Breast epithelium (tissue), 4 donors: ENCODE measurements at places on chromosomes 1 and 21. TPM values are rescaled to one million over a fixed set of nuclear protein-coding genes. Genes with fewer than 3 reads are reported as not detected.

TTC34 gene
- 0.16 TPM for total RNA-seq

- no peak overlapping the region for H3K4me3 ChIP-seq
- no peak overlapping the region for H3K27ac ChIP-seq
- no peaks in the 10 kb centered on the region for H3K27me3 ChIP-seq
These were observed 12.6 kb upstream of the SERINC2 start for GRCh38 chr1:31400393-31400792.

DNA sequence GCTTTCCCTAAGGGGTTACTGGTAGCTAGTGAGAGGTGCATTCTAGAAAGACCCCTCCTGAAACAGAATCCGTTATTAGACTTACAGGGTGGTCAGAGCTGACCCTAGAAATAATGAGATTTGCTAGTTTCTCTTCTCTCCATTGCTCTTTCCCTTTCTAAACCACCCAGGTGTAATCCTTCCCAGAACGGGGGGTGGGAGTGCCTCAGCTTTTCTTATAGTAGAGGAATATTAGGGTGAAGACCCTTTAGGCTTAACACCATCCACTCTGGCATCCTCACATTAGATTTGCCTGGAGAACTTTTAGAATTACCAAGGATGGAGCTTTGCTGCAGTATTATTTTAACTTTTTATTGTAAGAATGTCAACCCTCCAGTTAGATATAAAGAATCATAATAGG lies 49.4 kb downstream of the CAPN9 start:
- no peaks in the 10 kb centered on the region for H3K27me3 ChIP-seq
- H3K36me3 ChIP-seq: no peaks in the 10 kb centered on the region
- H3K4me3 ChIP-seq: no peak overlapping the region
- DNase-seq: no peak
- H3K27ac ChIP-seq: no peak overlapping the region

GRCh38 chr1:6872573-6873261 lies 87.5 kb downstream of the CAMTA1 start:
- no peaks in the 10 kb centered on the region for H3K36me3 ChIP-seq
- no peak overlapping the region for H3K27ac ChIP-seq

MX1 gene
- 13.4 TPM for total RNA-seq

NOTCH2NLA gene
- 89.3 TPM for total RNA-seq

LDLRAD2 gene
- not detected for total RNA-seq

GRCh38 chr1:86380257-86380861 lies 15.8 kb downstream of the ODF2L start:
- H3K27ac ChIP-seq: no peak overlapping the region
- no peaks in the 10 kb centered on the region for H3K4me1 ChIP-seq
- H3K4me3 ChIP-seq: no peak overlapping the region
- no peak for DNase-seq

- no peak overlapping the region for H3K27ac ChIP-seq
- DNase-seq: no peak
- H3K4me3 ChIP-seq: no peak overlapping the region
- H3K4me1 ChIP-seq: peaks cover under 1% of the 10 kb centered on the region
These were observed 3.1 kb downstream of the BCAR3 start for GRCh38 chr1:93678491-93678890.

CIART gene
- total RNA-seq: 4.3 TPM

- no peaks in the 10 kb centered on the region for H3K36me3 ChIP-seq
- no peaks in the 10 kb centered on the region for H3K27me3 ChIP-seq
- H3K4me1 ChIP-seq: no peaks in the 10 kb centered on the region
- DNase-seq: no peak
- H3K4me3 ChIP-seq: no peak overlapping the region
These were observed 107.3 kb downstream of the NTMT2 start for GRCh38 chr1:170252851-170253579.

C8B gene
- total RNA-seq: not detected
